ENCODE measurements at places on chromosomes 7 and 10. TPM values are rescaled to one million over a fixed set of nuclear protein-coding genes. Genes with fewer than 3 reads are reported as not detected.

CACNA2D1 gene
- 31.0 TPM for total RNA-seq

RBAK gene
- total RNA-seq: 9.4 TPM

AKR1C4 gene
- not detected for total RNA-seq

ATOH7 gene
- not detected for total RNA-seq

OR9A2 gene
- total RNA-seq: not detected

CLCN1 gene
- total RNA-seq: not detected

HOXA10 gene
- 7.5 TPM for total RNA-seq

BHLHA15 gene
- 0.98 TPM for total RNA-seq

SPACDR gene
- total RNA-seq: 0.48 TPM

VGF gene
- 0.10 TPM for total RNA-seq
